ENCODE measurements at places on chromosomes 3 and 15. TPM values are rescaled to one million over a fixed set of nuclear protein-coding genes. Genes with fewer than 3 reads are reported as not detected.

DNA sequence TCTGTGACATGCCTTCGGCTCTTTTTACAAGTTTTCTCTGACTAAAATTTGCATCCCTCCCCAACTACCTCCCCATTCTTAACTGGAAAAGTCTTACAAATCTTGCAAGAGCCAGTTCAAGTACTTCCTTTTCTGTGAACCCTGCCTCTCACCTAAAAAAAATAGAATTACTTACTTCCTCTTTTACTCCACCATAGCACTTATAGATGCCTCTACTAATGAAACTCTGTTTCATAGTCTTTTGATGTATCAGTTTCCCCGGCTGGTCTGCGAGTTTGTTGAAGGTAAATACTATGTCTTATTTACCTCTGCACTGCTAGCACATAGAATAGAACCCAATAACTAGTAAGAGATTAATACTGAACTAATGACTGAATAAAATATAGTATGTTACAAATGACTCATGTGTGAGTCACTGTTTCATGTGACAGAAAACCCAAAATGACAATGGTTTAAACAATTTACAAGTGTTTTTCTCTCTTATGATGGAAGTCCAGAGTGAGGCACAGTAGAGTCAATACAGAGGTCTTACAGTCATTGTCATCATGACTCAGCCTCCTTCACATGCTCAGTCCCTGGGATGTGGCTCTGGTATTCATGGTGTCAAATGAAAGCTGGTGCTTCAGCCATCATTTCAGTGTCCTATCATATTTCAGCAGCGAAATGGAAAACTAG lies 393.5 kb downstream of the RSL24D1 start:
- H3K4me3 ChIP-seq, result no peak overlapping the region
- H3K27me3 ChIP-seq, result no peaks in the 10 kb centered on the region
- H3K27ac ChIP-seq, result no peak overlapping the region
- H3K4me1 ChIP-seq, result no peaks in the 10 kb centered on the region

The CPEB1 gene
- 1.7 TPM for total RNA-seq

DNA sequence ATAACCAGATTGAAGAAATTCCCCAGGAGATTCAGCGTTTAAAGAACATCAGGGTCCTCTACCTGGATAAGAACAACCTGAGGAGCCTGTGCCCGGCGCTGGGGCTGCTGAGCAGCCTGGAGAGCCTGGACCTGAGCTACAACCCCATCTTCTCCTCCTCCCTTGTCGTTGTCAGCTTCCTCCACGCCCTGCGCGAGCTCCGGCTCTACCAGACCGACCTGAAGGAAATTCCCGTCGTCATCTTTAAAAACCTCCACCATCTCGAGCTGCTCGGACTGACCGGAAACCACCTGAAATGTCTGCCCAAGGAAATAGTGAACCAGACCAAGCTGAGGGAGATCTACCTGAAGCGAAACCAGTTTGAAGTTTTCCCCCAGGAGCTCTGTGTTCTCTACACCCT lies 9.4 kb upstream of the LRRC34 start:
- H3K4me3 ChIP-seq, result no peak overlapping the region
- H3K4me1 ChIP-seq, result no peaks in the 10 kb centered on the region
- H3K27ac ChIP-seq, result no peak overlapping the region
- no peak for DNase-seq

DNA sequence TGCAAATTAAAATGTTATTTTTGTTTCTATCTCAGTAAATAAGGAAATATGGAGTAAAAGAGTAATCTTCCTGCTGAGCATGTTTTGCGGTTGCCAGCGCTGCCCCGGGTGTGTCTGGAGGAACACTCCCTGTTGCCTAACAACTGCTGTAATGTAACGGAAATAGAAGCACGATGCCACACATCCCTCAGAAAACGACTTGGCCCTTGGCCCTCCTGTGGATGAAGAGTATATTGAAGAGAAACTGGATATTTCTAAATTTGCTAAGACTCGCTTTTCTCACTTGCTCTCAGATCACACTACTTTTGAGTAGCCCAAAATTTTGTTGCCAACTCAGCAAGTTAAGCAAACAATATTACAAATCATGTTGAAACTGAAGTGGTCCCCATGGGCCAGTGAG lies 18.9 kb downstream of the CX3CR1 start:
- H3K36me3 ChIP-seq, result no peaks in the 10 kb centered on the region
- H3K4me1 ChIP-seq, result no peaks in the 10 kb centered on the region
- peak; percentile 29 for DNase-seq

- H3K36me3 ChIP-seq, result peaks cover under 1% of the 10 kb centered on the region
- no peaks in the 10 kb centered on the region for H3K27me3 ChIP-seq
- H3K27ac ChIP-seq, result no peak overlapping the region
Measured at GRCh38 chr3:179716226-179716625, 63.4 kb downstream of the USP13 start.

GRCh38 chr15:66883284-66883911 lies 181.4 kb downstream of the SMAD6 start:
- peaks cover 18% of the 10 kb centered on the region for H3K4me1 ChIP-seq
- H3K27ac ChIP-seq, result peak overlapping the region; percentile 70
- peak; percentile 97 for DNase-seq
- no peak overlapping the region for H3K4me3 ChIP-seq

The HTR3E gene
- total RNA-seq, result not detected

DNA sequence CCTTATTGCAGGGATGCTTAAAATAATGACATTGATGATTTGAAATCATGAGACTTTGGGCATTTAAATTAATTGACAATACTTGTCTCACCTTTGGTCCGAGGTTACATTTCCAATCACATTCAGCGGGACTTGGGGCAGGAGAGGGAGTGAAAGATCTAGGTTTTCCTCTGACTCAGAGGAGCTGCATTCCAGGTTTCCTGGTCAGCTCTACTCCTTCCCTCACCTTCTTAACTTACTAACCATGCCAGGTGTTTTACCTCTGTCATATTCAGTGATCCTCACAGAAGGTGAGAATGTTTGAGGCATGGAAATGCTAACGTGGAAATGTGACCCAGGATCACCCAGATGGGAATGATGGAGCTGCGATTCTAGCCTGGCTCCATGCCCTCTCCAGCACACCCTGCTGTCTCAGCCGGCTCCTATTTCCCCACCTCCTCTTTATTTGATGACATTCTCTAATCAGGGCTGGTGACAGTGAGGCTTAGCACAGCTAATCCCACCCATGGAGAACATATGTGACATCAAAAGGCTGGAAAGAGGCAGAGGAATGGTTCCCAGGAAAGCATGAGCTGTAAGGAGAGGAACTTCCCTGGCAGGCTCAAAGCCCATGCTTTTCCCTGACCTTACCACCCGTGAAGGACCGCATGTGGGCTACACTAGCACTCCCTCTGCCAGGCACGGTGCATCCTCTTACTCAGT lies 38.7 kb downstream of the THSD4 start:
- H3K27me3 ChIP-seq, result no peaks in the 10 kb centered on the region
- no peaks in the 10 kb centered on the region for H3K36me3 ChIP-seq
- no peak overlapping the region for H3K27ac ChIP-seq
- peaks cover 47% of the 10 kb centered on the region for H3K4me1 ChIP-seq

The PLA2G4D gene
- not detected for total RNA-seq

The NSUN3 gene
- total RNA-seq, result 13.2 TPM

The AGBL1 gene
- not detected for total RNA-seq

- peak; percentile 91 for DNase-seq
- H3K27me3 ChIP-seq, result no peaks in the 10 kb centered on the region
- peaks cover 5% of the 10 kb centered on the region for H3K4me1 ChIP-seq
Measured at GRCh38 chr3:64533617-64534317, 154.0 kb downstream of the ADAMTS9 start.

GRCh38 chr3:129441215-129441614 lies 1.2 kb downstream of the IFT122 start:
- H3K36me3 ChIP-seq, result no peaks in the 10 kb centered on the region
- peak overlapping the region; percentile 70 for H3K27ac ChIP-seq
- no peak overlapping the region for H3K4me3 ChIP-seq
- H3K4me1 ChIP-seq, result peaks cover 41% of the 10 kb centered on the region
- no peaks in the 10 kb centered on the region for H3K27me3 ChIP-seq

GRCh38 chr3:122063908-122064307 lies 8.7 kb downstream of the CD86 start:
- DNase-seq, result no peak
- H3K27me3 ChIP-seq, result no peaks in the 10 kb centered on the region
- H3K27ac ChIP-seq, result no peak overlapping the region
- no peaks in the 10 kb centered on the region for H3K36me3 ChIP-seq
- no peaks in the 10 kb centered on the region for H3K4me1 ChIP-seq

The CHRNA5 gene
- total RNA-seq, result not detected

DNA sequence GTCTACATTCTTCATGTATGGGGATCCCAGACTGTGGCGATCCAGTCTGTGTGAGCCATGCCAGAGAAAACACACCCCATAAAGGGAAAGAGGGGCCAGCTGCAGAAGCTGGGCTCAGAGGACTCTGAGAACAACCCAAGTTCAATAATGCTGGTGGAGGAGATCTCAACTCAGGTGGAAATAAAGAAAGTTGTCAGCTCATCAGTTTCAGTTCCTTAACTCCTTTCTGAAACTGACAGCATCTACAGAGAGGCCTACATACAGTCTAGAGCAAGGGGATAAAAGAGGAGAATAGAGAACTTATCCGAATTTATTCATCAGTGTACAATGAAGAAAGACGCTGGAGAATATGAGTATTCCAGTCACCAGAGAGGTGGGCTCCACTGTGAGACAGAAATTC lies 77.0 kb downstream of the NTRK3 start:
- no peaks in the 10 kb centered on the region for H3K27me3 ChIP-seq
- no peak for DNase-seq
- H3K4me1 ChIP-seq, result peaks cover 7% of the 10 kb centered on the region
- no peak overlapping the region for H3K27ac ChIP-seq

GRCh38 chr15:28051955-28052633 lies 47.0 kb downstream of the OCA2 start:
- H3K36me3 ChIP-seq, result no peaks in the 10 kb centered on the region
- DNase-seq, result no peak
- H3K4me3 ChIP-seq, result no peak overlapping the region
- H3K4me1 ChIP-seq, result no peaks in the 10 kb centered on the region
- no peaks in the 10 kb centered on the region for H3K27me3 ChIP-seq
- no peak overlapping the region for H3K27ac ChIP-seq

The SNRPN gene
- total RNA-seq, result 603 TPM
